ENCODE measurements at places on chromosomes 3 and 15.
A peak's percentile ranks its signal among the peaks of the same experiment; 100 is the strongest.

DNA sequence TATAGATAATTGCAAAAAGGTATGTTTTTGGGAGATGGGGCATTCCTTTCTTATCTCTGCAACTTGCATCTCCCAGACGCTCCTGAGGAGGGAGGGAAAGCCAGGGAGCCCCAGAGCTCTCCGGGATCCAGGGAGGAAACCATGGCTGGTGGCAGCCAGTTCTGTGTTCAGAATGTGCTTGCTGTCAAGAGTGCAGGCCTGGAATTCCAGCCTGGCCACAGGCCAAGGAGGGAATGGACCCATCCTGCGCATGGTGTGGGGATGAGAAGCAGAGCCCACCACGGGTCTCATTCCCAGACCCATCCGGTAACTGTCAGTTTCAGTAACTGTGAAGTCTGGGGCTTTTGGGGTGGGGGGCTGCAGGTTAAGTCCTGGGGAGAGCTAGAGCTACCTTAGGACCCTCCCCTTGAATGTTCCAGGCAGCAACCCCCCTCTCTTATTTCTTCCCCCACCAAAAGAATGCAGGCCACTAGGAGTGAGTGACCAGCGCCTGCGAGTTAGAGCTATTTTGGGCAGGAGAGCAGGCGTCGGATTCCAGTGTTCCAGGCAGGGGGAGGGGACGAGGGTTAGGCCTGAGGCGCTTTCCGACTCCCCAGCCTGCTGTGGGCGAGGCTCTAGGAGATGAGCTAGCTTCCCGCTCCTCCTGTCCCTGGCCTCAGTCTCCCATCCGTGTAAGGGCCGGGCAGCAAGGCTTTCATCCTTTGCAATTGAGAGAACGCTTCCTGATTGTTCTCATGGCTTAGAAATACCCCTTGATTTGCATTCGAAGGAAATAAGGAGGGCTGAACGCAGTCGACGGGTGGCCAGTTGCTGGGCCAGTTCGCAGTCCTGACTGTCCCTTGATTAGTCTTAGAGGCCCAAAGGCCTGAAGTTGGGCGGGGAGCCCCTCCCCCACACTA, 781 bp upstream of the DAG1 start:
- peak; percentile 87 for DNase-seq

- DNase-seq = no peak
These were observed 27.6 kb downstream of the C2CD4A start for GRCh38 chr15:62094388-62094787.

- no peak for DNase-seq
These were observed 36.0 kb upstream of the NR1I2 start for GRCh38 chr3:119745942-119746341.

DNA sequence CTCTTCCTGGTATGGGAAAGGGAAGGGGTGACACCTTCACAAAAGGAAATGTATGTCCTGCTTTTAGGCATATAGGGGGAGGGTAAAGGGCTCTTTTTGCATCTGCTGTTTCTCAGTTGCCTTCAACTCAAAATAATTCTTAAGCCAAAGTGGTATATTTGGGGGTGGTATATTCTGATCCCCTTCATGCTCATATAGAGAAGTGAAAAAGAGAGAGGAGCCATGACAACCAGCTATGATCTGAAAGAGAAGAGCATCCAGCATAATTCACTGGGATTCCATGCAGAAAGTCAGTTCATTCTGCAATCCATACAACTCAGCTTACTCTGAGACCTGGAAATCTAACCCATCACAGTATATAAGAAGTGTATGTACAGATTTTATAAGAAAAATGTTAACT, 22.3 kb downstream of the DENND6A start:
- DNase-seq = no peak

DNA sequence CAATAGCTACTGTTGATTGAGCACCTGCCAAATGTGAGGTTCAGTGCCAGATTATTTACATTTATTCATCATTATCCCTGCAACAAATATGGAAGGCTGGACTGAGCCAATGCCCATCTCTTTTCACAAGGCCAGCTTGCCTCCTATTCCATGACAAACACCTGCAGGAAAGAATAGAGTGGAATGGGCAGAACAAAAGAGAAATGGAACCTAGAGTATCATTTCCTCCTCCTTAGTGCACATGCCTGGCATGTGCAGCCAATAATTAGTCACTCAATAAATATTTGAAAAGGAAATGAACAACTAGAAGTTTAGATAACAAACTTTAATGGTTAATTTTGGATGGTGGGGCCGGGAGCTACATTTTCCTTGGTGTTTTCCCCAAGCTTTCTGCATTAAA, 61.4 kb upstream of the MYRIP start:
- DNase-seq = no peak

DNA sequence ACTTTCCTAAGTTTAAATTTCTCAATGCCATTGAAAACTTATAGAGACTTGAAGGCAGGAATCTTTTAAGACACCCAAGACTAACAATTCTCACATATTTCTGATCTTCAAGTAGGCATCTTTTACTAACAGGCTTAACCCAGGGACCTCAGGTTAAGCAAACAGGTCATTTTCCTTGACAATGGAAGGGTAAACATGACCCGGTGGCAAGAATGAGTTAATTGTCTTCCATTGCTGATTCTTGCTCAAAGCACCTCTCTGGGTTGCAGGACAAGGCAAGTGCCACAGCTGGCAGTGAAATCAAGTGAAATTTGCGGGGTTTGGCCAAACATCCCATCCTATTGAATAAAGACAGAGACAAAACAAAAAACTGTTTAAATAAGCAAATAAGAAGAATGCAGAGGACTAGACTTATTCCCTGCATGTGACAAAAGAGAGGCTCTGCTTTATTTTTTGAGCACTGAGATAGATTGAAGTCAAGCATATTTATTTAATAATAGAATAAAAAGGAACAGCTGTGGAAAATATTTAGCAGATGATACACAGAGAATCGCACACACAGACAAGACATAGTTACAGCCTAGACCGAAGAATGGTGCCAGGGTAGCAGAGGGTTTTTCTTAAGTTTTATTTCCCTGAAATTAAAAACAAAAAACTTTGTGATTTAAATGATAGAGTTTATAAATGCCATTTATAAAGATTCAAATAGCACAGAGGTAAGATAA, 56.0 kb upstream of the MITF start:
- no peak for DNase-seq

- no peak for DNase-seq
These were observed 876.7 kb downstream of the NAALADL2 start for GRCh38 chr3:175735866-175736265.

- DNase-seq = peak; percentile 53
These were observed 519 bp downstream of the ASB7 start for GRCh38 chr15:100602823-100603393.

GRCh38 chr15:41979493-41980266, 7.3 kb upstream of the EHD4 start:
- DNase-seq = no peak

DNA sequence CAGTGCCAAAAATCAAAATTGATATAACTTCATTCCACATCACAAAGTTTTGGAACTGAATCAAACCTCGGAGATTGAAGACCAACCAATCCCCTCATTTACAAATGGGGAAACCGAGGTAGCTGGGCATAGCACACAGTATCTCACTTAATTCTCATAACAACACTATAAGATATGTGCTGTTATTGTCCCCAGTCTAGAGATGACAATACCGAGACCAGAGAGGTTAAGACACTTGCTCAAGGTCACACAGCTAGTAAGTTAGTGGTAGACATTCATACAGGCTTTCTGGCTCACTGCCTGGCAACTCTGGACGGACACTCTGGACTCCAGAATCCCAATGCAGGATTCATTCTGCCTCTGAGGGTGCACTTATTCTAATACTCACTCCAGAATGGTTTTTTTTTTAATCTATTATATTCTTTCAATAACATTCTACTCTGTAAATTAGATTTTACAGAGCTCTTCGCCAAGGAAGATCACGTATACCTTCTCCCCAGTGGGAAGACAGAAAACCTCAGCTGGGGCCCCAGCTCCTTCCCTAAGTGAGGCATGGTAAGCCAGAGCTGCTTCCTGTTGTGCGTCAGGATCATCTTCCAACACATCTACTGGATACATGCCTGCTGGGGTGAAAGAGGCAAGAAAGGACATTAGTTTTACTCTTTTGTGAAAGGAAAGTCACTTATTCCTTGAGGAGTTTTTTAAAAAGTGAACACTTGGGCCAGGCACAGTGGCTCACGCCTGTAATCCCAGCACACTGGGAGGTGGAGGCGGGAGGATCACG, 128.4 kb upstream of the IGF1R start:
- DNase-seq = no peak

DNA sequence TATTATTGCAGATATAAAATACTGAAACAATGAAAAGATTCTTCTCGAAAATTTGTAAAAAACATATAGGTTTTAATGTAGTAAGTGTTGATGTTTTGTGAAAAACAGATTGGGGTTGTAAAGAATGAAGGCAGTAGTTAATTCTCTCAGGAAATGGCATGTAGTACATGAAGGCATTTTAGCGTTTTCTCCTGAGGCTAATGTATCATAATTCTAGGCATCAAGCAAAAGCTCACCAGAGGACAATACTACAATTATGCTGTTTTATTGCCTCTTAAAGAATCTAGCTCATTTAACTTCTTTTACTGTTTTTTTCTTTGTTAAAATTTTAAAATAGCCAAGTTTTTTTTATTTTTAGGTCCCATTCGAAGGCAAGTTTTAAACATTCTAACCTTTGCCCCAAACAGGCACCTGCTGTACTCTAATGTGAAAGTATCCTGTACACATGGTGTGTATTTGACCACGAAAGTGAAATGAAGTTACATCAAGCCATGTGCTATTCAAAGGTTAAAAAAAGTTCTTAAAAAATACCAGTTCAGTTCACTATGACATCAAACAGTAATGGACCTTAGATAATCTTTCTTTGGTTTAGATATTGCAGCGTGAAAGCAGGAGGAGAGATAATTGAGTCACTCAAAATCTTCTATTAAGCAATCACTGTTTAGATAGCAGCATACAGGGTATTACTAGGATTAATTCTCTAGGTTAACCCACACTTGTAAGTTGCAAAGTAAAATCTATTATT, 163.6 kb downstream of the ECT2 start:
- DNase-seq = no peak

DNA sequence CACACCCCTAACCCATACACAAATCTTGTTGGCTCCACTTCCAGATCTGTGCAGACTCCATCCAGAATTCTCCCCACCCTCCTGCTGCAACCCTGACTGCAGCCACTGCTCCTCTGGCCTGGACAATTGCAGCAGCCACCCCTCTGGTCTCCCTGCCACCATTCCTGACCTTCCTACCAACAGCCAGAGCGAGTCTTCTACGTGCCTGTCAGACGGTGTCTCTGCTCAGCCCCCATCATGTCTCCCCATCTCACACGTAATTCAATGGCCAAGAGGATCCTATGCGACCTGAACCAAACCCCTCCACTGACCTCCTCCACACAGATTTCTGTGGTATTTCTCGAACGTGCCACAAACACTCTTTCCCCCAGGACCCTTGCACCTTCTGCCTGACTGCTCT, 103.3 kb downstream of the TPRA1 start:
- no peak for DNase-seq

GRCh38 chr3:144104186-144104585, 132.6 kb downstream of the DIPK2A start:
- DNase-seq = no peak

DNA sequence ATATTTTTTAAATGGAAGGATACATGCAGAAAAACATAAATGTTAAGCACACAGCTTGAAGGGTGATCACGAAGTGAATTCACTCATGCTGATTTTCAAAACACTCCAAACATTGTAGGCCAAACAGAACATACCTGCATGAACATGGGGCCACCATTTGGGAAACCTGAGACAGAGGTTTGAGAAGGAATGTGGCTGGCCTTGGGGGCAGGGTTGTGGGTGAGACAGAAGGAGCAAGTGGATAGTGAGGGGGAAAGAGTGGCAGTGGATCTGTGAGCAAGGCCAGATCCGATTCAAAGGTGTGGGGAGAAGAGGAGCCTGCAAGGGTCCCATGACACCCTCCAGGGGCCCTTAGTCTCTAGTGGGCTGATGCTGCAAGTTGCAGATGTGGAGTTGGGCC, 94.9 kb downstream of the HMG20A start:
- no peak for DNase-seq

DNA sequence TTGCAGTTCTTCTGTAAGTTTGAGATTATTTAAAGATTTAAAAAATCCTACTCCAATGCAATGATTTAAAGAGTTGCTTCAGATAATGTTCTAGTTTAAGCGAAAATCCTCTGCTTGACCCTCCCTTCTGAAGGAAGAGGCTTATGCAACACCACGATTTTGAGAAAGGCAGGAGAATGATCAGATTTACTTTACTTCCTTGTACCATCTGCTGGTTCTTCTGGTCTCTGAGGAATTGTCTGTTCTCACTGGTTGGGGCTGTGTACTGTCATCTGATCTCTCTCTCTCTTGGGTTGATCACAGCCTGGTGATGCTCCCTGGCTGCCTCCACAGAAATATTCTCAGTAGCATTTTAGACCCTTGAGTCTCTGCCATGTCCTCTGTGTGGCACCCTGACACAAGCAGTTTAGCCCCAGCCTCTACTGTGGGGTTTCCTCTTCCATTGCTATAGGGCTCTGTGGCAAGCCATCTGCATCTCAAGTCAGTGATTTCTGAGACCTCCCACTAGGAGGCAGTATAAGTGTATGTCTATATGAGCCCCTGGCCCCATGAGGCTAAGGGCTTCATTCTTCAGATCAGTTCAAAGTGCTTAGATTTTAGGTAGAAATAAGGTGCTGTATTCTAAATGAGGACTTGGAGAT, 50.8 kb upstream of the PLAAT1 start:
- peak; percentile 14 for DNase-seq

DNA sequence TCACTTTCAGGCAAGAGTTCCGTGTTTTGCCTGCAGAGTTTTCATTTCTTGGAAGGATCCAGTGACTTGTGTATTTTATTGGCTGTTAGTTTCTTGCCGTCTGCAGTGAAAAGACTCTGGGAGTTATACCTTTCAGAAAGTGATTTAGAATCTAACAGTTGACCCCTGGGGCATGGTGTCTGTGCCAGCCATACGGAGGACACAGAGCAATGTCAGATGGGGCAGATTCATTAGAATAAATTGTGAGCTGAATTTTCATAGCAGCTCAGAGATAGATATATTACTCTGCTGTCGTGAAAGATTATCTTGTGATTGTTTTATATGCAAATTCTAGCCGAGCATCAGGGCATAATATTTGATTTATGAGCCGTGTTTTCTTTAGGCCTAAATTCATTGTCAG, 131.6 kb downstream of the SV2B start:
- no peak for DNase-seq

- peak; percentile 92 for DNase-seq
These were observed 10.9 kb downstream of the SMAD3 start for GRCh38 chr15:67076147-67076843.

DNA sequence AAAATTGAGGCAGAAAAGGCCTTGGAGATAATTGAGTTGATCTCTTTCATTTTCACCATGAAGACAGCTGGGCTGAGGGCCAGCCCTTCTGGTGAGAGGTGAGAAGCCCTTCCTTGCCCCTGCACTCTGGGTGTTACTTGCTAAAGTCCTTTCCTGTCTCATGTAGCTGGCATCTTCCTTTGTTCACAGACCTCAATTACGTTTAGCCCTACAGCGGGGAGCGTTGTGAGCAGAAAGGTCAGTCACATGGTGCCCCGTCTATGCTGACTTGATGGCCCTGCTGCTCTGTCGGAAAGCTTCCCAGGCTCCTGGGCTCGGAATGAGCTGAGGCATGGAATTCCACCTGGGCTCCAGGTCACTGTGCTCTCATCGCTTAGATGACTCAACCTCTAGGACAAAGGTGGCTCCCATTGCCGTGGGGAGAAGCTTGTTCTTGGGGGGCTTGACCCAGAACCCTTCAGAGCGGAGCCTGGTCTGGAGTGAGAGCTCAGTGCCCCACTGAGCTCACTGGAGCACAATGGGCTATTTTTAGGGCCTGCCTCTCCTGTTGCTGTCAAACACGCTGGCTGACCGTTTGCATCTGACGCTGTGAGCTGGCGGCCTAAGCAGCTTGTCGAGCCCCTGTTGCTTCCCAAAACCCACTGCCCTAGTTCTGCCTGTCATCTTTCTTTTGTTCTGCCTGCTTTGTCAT, 47.0 kb downstream of the RPLP1 start:
- no peak for DNase-seq
